ENCODE measurements at places on chromosomes 1 and 21.

- DNase-seq, result no peak
Observed at GRCh38 chr1:9542430-9542829, 3.2 kb downstream of the SLC25A33 start.

DNA sequence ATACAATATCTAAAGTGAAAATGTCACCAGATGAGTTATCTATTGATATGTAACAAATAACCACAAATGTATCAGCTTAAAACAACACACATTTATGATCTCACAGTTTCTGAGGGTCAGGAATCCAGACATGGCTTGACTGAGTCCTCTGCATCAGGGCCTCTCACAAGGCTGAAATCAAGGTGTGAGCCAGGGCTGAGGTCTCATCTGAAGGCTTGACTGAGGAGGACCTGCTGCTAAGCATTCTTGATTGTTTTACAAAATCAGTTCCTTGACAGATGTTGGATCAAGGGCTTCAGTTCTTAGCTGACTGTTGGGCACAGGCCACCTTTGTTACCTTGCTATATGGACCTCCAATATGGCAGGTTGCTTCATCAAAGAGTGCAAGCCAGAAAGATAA is 483.7 kb downstream of the CAMTA1 start:
- DNase-seq, result no peak

DNA sequence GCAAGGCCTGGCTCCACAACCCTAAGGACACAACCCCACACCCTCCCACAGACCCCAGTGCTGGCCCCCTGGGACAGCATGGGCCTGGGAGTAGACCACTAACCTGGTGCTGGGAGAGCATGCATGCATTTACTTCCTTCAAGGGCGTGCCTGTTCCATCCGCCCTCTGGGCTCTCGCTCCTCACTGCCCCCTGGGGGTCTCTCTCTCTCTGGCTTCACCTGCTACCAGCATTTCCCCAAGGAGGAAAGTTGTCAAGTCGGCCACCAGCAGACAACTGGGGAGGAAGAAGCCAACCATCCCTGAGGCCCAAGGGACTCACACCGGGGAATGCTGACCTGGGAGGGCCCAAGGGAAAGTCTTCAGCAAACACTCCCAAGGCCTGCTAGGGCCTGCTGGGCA is 6.5 kb downstream of the LRP8 start:
- DNase-seq, result no peak

- no peak for DNase-seq
Observed at GRCh38 chr1:194372266-194372665, 1185.9 kb upstream of the B3GALT2 start.

- DNase-seq, result no peak
Observed at GRCh38 chr1:219900882-219901281, 27.5 kb downstream of the SLC30A10 start.

GRCh38 chr1:163106364-163106987 is 37.3 kb downstream of the RGS4 start:
- DNase-seq, result no peak

Data from activated naive CD8-positive, alpha-beta T cell treated with anti-CD3 and anti-CD28 coated beads, Interleukin-2, amount 50 U/mL, for 16 hours (primary cell).